ENCODE measurements at places on chromosomes 1 and 21.

DNA sequence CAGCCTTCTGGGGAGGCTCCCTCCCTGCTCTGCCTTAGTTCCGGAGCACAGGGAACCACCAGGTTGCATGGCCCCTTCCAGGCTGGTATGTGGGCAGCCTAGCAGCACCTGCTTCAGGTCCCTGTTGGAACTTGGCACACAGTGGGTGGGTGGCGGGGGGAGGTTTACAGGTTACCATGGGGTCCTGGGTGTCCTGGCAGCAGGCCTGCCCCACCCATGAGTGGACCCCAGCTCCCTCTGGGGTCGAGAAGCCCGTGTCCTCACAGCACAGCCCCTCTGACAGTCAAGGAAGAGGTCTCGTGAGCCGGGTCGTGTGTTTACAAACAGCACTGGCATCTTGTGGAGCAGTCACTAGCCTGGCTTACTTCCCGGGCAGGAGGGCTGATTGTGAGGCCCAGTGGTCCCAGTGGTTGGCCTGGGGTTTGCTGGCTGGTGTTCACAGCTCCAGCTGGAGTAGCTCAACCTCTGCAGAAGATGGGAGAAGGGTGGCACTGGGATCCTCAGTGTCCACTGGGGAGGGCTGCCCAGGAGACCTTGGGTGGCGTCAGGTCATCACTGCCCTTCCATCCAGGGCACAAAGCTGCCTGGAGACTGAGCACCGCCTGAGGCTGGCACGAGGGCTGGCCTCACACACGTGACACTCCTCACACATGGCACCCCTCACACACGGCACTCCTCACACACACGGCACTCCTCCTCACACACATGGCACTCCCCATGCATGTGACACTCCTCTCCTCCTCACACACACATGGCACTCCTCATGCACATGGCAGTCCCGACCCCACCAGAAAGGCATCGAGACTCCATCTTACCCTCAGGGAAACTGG, 100.9 kb downstream of the RIPK4 start:
- DNase-seq, result no peak

- DNase-seq, result no peak
Observed at GRCh38 chr1:206680279-206680678, 4.4 kb upstream of the MAPKAPK2 start.

- DNase-seq, result no peak
Observed at GRCh38 chr21:36478941-36479340, 981 bp downstream of the CLDN14 start.

DNA sequence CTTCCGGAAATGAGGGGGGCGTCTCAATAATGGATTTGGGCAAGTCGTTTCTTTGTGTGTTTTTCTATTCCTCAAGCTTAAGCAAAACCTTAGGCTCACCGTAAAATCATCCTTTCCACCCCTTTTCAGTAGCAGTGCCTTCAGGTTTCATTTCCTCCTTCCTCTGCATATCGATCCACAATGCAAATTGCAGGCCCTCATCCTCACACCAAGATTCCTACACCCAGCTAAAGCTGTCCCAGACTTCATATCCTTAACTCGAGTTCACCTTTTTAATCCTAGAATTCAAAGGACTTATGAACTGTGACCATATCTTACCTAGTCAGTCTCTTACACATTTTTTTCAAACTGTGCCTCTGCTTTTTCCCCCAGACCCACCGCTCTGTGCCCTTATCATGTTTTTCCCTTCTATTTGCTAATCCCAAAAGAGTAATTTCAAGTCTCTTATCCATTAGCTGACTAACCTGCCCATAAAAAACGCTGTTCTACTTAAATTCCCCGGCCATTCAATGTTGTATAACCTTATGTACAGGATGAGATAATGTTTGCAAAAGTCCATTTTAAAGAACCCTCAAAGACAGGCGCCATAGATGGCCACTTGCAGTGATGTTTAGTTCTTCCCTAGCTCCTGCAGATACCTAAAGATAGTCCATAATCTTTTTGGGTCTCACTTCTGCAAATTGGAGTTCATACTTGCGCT, 1.5 kb downstream of the AKIRIN1 start:
- no peak for DNase-seq

DNA sequence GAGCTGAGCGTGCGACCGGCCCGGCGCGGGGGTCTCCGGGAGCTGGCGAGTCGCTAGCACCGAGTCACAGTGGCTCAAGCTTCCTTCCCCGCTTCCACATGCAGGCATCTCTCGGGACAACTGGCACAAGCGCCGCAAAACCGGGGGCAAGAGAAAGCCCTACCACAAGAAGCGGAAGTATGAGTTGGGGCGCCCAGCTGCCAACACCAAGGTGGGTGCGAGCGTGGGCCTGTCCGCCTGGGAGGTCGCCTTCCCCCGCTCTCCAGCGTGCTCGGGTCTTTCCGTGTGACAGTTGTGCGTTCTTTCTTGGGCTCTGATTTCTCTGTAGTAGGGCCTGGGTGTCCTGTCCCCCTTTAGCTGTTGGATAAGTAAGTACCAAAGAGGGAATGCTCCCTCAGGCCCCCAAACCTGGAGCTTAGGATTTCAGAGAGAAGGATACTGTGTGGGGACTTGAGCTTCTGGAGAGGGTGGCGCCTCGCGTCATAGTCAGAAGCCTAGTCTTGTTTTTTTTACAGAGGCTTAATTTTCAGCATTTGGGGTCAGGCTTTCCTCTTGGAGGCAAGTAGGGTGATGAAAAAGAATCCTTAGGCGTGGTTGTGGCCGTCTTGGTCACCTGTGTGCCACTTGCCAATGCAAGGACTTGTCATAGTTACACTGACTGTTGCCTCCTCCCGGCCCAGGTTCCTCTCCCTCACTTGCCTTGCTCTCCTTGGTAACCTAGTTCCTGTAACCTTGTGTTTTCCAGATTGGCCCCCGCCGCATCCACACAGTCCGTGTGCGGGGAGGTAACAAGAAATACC, 790 bp downstream of the RPS8 start:
- no peak for DNase-seq

- no peak for DNase-seq
Observed at GRCh38 chr21:25872271-25872670, 137.5 kb downstream of the GABPA start.

- no peak for DNase-seq
Observed at GRCh38 chr1:182210417-182210816, 148.9 kb upstream of the ZNF648 start.

- no peak for DNase-seq
Observed at GRCh38 chr1:177181631-177182291, 11.0 kb downstream of the BRINP2 start.

DNA sequence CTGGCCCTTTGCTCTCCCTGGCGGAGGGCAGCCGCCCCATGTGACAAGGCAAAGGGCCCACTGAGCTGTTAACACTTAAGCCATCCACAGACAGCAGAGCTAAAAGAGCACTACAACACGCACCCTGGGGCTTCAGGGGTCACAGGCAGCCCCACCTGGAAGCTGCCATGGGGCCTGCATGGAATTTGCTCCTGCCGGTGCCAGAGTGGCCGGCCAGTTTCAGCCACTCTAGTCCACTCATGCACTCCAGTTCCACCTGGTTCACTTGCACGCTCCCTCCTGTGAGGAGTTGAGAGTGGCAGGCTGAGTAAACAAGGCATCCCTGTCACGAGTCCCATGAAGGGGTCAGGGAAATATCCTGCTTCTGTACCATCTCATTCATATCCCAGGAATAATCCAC, 55.3 kb downstream of the RIMS3 start:
- no peak for DNase-seq

DNA sequence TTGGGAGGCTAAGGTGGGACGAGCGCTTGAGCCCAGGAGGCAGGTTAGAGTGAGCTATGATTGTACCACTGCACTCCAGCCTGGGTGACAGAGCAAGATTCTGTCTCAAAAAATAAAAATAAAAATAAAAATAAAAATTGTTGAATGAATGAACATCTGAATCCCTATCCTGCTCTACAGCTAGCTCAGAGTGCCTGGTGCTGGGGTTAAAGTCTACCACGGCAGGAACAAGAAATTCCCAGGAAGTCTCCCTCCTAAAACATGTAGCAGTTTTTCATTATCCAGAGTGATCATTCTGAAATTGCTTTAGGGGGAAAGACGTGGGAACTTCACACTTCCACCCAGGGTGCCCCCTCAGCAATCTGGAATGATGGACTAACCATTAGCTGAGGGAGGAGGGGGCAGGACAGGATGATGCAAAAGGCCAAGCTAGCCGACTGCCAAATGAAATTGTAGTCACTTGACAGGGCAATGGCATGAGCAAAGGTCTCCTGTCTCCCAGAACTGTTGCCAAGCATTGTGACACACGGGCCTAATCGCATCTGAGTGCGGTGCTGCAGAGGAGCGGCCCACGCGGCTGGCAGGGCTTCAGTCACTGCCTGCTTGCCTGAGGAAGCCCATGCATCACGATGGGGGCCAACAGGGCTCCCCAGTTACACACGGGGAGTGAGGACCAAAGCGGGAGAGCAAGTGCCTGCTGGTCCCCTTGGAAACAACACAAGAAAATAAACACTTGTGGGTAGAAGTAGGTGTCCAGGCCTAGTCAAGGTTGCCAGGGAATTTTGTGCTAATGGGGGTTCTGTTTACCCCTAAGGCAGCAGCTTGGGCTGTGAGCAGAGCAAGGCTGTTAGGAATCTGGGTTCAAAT, 85.7 kb downstream of the NENF start:
- no peak for DNase-seq

DNA sequence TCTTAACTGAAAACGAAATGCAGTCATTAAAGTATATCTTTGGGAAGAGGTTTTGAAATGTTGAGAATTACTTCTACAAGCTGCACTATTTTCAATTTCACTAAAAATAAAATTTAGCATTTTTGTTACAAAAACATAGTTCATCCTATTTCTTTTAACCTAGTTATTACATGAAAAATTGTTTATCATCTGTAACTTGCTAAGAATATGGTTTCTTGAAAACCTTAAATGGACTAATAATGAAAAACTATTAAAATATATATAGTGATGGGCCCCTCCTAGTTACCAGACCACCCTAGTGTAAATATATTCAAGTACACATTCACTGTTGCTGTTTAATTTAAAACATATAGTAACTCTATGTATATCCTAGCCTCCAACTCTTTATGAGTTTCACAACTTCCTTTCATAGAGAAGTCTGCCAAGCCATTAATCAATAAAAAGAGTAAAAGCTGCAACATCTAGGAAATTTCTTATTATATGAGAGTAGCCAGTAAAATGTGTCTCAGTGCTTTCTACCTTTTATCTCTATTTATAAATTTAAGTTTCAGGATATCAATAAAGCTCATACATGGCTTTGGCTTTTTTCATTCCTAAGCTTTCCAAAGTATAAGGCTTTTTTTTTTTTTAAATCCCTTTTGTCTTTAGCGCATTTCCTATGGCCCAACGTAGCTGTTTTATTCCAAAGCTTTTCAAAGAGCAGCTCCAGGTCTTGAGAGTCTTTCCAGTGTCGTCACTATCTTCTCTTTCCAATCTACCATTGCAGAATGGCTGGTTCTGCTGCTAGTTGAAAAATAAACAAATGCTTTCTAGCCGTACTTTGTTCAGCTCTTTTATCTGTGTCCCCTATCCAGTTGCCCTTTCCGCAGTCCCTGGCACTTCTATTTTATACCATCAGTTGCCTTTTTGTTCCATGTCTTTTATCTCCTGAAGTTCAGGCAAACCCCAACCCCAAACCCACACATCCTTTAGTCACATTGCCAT, 6.5 kb downstream of the IRF2BP2 start:
- no peak for DNase-seq

GRCh38 chr1:1387098-1388077, 11.7 kb downstream of the CCNL2 start:
- DNase-seq, result no peak

- no peak for DNase-seq
Observed at GRCh38 chr1:33970148-33970825, 106.4 kb downstream of the HMGB4 start.

DNA sequence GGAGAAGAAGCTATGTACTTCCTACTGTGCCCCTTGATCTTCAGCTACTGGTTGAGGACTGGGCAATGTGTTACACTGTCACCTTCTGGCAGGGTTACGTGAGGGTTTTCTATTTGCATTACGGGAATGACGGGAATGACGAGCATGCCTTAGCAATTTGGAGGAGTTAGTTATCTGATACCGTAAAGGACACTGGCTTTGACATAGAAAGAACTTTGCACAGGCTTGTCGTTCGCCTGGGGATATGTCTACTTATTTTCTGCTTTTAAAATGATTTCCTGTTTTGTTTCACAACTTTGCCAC, 19.8 kb upstream of the ACBD6 start:
- no peak for DNase-seq

GRCh38 chr1:59146056-59146455, 150.8 kb upstream of the FGGY start:
- no peak for DNase-seq

DNA sequence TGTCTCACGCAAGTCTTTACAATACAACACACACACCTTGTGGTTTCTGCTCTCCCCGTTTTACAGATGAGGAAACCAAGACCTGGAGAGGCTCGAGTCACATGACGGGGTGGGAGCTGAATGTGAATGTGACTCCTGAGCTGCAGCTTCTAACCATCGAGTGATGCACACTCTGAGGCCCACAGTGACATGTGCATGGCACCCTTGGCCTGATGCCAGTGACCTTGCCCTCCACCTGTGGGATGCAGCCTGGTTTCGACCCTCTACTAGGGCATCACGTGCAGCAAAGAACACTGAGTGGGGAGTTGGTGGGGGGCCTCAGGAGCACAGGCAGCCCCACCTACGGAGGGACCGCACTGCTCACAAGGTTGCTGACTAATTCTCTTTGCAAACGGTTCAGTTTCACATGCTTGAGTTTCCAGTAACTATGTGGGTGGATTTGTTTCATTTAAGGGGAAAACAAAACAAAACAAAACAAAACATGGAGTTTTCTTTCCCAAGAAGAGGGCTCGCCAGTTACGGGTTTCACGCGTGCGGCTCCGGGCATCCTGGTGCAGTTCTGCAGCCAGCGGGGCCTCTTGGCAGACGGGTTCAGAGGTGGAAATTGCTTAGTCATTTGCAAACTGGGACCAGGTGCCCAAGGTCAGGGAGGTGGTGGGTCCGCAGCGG, 22.9 kb downstream of the SPSB1 start:
- DNase-seq, result no peak

- DNase-seq, result no peak
Observed at GRCh38 chr21:35616090-35616489, 444.2 kb downstream of the SETD4 start.

- DNase-seq, result no peak
Observed at GRCh38 chr21:39161064-39161463, 22.2 kb downstream of the PSMG1 start.

DNA sequence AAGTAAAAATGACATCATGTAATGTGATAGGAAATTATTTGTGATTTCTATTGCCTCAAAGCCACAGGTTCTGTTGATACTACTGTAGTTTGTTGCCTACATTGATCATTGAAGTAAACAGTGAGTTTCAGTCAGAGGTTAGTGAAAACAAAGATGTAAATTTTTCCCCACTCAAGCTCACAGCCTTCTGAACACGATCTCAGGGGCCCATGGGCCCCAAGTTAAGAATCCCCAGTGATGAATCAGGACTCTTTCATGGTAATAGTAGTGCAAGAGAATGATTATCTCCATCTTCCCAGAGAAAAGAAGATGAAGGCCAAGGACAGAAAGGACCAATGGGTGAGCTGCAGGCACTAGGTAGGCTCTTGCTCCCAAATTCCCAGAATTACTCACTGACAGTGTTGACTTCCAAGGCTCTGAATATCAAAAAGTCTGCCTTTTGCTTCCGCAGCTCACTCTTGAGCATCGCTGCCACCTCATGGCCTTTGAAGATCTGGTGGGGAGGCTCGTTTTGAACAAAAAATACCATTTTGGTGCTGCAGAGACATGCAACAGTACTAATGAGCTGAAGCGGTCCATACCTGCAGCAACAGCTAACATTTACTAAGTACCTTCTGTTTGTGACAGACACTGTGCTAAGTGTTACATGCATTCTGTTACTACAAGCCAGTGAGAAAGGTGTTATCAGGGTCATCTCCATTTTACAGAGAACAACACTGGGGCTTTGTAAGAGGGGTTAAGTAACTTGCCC, 113.3 kb downstream of the KIAA0319L start:
- no peak for DNase-seq

Measured in stimulated activated CD8-positive, alpha-beta memory T cell treated with anti-CD3 and anti-CD28 coated beads, Interleukin-7, amount 100 ng/mL, for 1 hour (primary cell).